HepG2 (cell line): ENCODE measurements at places on chromosomes 5 and 9.

- no peak for DNase-seq
Observed at GRCh38 chr9:94139672-94140417, 55.6 kb downstream of the PTPDC1 start.

DNA sequence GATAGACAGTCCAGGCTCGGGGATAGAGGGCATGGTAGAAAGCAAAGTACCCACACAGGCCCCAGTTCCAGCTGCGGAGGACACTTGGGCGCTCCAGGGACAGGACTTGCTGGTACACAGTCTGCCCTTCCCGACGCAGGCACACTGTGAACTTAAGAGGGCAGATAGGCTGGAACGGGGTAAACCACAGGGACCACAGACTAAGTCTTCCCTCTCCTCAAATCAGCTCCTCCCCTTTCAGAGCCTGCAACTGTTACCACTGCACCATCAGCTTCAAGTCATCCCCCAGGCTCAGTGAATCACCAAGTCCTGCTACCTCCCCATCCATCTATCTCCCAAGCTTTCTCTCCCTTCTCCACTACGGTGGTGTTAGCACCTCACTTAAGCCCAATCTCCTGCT, 7.3 kb downstream of the GBA2 start:
- DNase-seq: no peak

GRCh38 chr5:76766746-76767145, 50.8 kb downstream of the F2R start:
- no peak for DNase-seq

DNA sequence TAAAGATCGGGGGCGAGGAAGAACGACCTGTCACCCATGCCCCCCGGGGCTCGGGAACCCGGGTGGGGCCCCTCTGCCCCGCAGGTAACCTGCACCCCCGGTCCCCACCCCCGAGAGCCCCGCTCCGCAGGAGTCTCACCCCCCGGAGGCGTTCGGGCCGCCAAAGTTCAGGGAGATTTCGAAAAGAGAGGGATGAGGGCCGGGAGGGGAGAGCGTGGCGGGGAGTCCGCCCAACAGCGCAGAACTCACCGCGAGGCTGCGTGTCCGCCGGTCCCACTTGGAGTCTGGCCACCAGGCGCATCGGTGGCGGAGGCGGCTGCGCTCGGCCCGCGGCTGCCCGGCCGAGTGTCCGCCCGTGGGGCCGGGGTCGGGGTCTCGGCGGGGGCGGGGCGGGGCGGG, at the start of gene PHF19:
TSS of gene PHF19 (minus strand) at position 347 of the 399 bp plus-strand sequence. CDS start 2,447 bp downstream, outside the sequence.
- DNase-seq: peak; percentile 23

DNA sequence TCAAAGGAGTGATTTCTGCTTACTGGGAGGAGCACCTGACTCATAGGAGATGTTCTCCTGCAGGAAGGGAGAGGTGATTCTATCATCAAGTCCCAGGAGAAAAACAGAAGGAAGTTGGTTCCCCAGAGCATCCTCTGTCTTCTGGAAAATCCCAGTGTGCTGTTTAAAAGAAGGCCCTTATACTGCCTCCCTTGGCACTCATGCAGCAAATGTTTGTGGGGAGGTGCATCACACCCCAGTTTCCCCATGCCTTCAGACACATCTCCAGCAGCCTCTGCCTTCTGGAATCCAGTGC, 63.1 kb downstream of the PPARGC1B start:
- DNase-seq: no peak
